ENCODE measurements at places on chromosomes 4 and X. TPM values are rescaled to one million over a fixed set of nuclear protein-coding genes. Genes with fewer than 3 reads are reported as not detected.
A peak's percentile ranks its signal among the peaks of the same experiment; 100 is the strongest.

- DNase-seq, result no peak
Observed at GRCh38 chrX:915427-916229, 285.0 kb downstream of the SHOX start.

GRCh38 chr4:60992037-60992436, 208.1 kb upstream of the ADGRL3 start:
- no peak for DNase-seq

- no peak for DNase-seq
Observed at GRCh38 chrX:17052793-17053192, 106.3 kb downstream of the REPS2 start.

DNA sequence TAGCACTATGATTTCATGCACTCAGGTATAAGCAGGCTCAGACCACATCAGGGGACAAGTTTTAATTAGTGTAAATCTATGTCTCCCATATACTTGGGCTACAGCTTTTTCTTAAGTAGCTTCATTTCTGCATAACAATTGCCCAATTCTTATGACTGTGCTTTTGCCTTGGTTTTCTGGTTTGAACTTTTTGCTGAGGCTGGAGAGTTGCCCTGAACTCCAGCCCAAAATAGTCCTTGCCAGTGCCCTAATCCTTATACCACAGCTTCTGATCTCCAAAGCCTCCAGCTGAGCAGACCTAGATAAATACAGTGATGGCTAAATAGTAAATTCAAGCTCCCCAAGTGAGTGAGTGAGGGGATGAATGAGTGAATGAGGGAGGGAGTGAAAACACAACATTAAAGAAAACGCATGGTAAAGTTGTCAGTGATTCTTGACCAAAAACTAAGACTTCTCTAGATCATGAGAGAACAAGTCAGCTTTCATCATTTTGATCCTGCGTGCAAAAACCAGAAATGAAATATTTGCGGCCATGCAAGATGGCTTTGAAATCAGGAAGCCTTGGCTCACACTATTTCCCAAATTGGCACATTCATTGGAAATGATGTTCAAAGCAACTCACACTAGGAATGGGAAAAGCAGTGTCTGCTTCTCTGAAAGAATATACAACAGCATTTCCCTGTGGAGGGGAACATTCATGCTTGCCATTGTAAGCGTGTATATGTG, 437.1 kb upstream of the CTSO start:
- DNase-seq, result peak; percentile 83

SOX3 gene
- not detected for total RNA-seq

ASB9 gene
- total RNA-seq, result 1.1 TPM
